ENCODE measurements at places on chromosomes 16 and 17. TPM values are rescaled to one million over a fixed set of nuclear protein-coding genes. Genes with fewer than 3 reads are reported as not detected.

ZCCHC14 gene
- total RNA-seq = 19.3 TPM

G6PC1 gene
- total RNA-seq = 440 TPM

GRCh38 chr16:569445-570254 lies at the start of gene PIGQ:
TSS of gene PIGQ (plus strand) at chr16:569968. CDS start at chr16:574075, 4,107 bp downstream.
- DNase-seq = peak; percentile 65

DNA sequence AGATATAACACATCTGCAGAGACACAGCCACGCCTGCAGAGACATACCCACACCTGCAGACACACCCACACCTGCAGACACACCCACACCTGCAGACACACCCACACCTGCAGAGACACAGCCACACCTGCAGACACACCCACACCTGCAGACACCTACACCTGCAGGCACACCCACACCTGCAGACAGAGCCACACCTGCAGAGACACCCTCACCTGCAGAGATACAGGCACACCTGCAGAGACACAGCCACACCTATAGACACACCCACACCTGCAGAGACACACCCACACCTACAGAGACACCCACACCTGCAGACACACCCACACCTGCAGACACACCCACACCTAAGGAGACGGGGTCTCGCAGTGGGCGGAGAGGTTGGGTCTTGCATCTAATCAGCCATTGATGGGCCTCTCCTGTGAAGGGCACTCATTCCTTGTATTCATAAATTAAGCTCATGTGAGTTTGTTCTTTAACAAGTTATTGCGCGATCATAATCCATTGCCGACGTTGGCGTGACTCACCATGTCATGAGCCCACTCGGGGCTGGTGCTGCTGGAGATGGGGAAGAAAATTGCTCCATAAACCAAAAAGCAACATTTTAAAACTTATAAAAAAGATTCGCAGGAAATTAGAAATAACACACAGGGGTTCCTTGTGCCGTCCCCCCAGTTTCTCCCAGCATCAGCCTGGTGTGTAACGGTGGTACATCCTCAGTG lies 28.9 kb upstream of the CDH15 start:
- DNase-seq = no peak

DNA sequence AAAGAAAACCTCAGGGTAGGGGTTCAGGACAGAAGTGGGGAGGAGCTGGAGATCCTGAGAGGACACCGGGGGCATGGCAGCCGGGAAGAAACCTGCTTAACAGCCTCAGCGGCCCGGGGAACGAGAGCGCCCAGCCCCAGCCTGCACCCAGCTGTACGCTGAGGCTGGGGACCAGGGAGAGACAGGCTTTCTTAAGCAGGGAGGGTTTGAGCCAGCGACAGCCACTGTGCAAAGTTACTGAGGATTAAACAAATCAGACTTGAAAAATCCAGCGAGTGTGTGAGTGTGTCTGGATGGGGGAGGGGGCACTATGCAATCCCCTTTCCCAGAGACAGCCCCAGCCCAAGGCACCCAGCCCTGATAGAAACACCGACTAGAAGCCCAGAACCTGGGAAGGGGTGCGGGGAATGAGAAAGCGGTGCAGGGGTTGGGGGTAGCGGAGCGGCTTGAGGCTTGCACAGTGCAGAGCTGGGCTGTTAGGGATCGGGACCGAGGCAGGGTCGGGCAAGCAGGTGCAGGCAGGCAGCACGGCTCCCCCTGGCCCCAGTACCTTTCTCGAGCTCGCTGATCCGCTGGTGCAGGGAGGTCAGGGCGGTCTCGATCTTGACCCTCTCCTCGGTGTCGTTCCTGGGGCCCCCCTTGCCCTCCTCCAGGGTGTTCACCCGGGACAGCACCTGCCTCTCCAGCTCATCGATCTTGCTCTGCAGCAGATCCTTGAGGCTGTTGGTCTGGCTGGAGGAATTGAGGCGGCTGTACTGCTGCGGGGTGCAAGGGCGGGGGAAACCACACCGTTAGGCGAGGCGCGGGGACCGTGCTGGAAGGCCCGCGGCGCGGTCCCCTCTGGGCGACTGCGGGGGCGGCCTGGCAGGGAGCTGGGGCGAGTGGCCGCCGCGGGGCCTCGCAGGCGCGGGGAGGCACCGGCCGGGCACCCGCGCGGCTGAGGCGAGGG lies 1.2 kb downstream of the NPTX1 start:
- no peak for DNase-seq
